ENCODE measurements at places on chromosomes 6 and 20.

DNA sequence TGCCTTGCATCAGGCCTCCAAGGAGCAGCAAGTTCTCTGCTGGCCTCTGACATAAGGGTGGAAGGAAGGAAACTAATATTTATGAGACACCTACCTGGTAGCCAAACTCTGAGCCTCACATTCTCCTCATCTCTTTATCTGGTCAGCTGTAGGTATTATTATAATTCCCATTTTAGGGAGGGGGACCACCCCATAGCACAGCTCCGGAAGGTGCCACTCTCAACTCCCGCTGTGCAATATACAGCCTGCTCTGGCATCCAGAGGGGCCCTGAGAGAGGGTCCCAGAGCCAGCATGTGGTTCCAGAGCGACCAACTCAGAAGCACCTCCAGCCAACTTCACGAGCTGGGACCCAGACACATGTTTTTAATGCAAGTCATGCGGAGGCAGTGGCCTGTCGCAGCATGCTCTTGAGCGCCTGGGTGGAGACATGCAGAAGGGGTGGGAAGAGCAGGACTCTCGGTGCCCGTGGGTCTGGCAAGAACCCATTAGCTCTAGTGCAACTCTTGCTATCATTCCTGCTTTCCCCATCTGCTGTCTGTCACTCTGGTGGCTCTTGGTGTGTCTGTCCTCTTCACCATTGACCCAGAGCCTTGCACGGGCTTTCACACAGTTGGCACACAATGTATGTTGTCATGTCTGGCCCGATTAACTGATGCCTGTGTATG lies 15.0 kb upstream of the MYMX start:
- no peak for DNase-seq

DNA sequence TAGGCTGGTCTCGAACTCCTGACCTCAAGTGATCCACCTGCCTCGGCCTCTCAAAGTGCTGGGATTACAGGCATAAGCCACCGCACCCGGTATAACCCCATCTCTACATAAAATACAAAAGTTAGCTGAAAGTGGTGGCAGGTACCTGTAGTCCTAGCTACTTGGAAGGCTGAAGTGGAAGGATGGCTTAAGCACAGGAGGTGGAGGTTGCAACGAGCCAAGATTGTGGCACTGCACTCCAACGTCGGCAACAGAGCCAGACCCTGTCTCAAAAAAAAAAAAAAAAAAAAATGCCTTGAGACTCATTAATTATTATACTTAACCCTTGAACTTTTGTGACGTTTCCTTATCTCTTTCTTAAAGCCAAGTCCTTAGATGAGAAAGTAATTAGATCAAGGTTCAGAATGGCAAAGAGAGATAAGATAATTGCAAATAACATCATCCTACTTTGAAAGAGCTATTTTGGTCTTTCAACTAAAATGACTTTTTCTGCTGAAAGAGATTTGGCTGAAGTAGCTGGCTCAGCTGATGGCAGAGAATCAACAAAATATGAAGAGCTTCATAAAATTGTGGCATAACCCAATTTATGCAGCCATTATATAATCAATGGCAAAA lies 4.7 kb upstream of the SHLD1 start:
- DNase-seq = no peak

GRCh38 chr20:4329232-4329631 lies 313.9 kb upstream of the RNF24 start:
- DNase-seq = no peak

DNA sequence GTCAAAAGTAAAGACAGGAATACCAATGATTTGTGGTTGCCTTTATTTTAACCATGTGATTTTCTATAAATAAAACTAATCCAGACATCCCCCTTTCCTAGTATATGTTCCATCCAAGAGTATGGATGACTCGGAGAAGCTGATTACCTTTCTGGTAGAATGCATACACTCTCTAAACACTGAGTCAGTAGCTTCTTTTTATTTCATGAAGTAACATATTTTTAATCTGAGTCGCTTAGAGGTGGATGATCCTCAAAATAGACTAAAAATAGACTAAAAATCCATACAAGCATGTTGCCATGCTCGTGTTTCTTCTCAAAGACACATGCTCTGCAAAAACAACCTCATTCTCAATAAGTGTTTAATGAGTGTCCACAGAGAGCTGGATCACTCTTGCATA lies 263.7 kb downstream of the COL12A1 start:
- DNase-seq = no peak

- no peak for DNase-seq
Measured at GRCh38 chr6:157119502-157120027, 203.8 kb downstream of the TMEM242 start.

DNA sequence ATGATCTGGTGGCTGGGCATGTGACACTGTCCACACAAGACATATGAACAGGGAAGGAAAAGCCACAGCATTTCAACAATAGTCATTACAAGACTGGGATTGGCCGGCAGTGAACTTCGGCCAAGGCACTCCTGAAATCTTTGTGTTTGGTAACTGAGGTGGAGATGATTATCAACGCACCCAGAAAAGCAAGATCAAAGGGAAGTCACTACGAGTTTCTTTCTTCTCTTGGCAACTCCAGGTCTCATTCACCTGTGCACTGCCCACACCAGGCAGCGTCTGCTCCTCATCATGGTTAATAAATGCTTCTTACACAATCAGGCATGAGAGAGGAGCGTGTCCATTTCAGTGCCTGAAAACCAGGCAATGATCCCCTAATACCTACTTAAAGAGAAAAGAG lies 20.5 kb upstream of the FOXC1 start:
- no peak for DNase-seq

DNA sequence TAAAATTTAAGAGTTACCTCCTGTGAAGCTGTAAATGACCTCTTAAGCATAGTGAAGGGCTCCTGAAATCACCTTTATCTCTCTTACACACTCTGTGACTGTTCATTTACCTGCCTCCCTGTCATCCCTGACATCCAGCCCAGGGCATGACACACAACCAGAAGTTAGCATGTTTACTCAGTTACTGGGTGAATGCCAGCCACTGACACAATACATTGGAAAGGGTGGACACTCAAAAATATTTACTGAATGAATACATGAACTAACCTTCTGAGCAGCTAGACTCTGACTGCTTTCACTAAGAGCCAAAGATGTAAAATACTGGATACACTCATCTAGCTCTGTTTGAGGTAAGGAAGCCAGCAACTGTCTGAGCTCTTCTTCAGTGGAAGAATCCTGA lies 25.3 kb downstream of the SERAC1 start:
- DNase-seq = no peak

GRCh38 chr20:50169329-50169823 lies 15.9 kb upstream of the PEDS1 start:
- no peak for DNase-seq

DNA sequence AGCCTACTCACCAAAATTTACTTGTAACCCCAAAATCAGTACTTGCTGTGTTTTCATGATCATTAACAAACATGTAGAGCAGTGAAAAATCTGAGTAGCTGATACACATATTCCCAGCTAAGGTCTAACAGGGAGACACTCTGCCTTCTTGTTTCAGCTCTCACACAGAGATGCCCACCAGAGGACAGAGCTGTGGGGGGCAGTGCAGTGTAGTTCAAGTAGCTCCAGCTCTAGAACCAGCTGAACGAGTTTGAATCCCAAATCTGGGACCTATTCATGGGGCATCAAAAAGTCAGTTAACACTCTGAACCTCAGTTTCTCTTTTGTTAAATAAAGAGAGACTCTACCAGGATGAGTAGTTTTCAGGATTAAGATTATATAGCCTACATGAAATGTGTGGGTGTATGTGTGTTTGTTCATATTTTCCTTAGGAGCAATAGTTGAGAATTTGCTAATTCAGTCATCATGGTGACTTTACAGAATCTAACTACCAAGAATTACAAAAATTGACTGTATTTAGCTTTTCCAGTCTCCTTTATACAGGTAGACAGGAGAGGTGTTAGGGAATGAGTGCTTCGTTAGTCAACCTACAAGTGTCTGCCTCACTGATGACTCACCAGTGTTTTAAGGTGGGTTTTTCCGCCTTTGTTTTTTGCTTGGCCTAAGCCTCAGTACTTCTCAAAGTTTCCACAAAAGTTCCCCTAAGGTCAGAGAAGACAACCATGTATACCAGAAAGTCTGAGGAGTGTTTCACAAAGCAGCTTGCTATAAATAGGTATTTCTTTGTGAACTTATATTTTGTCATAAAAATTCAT lies 164.0 kb upstream of the RUNX2 start:
- no peak for DNase-seq

DNA sequence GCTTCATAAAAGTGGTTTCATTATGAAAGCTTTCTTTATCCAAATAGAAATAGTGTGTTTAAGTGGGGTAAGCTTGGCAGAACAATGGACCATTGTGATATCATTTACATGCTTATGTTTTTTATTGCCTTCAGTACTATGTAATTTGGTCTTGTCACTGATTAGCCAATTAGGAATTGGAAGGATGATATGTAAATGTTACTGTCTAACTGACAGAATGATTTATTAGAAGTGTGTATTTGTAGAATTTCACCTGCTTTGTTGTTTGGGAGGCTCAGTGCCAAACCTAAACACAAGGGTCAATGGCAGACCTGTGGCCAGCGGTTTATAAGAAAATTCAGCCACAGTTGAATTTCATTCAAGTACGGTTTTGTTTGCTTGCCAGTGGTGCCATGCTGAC lies 39.0 kb downstream of the AIG1 start:
- no peak for DNase-seq

DNA sequence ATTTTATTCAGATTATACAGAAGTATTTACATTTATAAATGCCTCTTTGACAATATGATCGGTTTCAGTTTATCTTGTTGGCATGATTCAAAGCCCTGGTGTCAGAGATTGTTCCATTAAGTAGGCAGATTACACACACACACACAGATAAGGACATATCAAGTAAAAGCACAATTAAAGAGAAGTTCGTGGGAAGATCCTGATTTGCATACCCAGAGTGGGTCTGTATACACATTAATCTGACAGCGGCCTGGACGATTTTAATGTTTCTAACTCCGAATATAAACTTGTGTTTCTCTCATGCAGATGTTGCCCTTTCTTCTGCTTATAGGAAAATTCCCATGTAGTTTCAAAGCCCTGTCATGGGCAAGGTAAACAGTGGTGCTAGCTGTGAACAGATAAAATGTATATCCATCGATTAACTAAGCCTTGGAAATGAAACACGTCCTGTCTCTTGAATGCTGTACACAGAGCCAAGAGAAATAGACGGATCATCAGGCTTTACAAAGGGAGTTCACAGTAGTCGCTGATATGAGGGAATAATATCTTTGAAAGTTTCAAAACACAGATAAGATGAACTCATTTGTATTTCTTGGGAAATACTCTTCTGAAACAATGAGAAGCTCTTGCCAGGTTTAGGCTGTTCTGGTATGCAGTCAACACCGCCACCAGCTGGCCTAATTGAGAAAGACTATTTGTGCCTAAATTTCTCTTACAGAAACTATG lies 108.2 kb upstream of the GMDS start:
- DNase-seq = peak; percentile 20

DNA sequence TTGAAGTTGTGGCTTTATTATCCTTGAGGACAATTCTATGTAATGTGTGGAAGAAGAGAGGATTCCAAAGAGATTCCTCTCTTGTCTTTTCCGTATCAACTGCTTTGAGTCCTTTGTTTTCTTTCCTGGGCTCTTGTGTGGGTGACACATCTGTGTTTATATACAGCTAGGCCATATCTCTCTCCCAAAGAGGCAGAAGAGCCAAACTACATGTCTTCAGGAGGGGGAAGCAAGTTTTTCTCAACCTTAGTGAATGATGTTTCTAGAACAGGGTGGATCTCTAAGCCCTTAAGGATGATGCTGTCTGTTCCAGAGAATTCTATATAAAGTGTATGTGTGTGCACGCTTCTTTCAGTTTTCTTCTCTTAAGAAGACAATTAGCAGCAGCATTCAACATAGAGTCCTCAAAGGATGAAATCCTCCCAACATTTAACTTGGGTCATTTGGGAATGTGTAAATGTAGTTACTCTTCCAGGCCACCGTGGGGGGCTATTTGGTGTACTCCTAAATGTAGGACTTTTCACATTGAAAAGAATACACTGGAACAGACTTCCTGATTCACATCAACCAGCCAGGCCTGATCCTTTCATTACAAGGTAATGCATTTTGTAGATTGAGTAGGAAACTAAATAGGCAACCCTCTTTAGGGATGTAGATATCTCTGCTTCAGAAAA lies 92.8 kb upstream of the EEF1E1 start:
- DNase-seq = no peak

- DNase-seq = no peak
Measured at GRCh38 chr20:23024701-23025100, 10.4 kb upstream of the SSTR4 start.

GRCh38 chr20:12763406-12763805 lies 245.4 kb upstream of the SPTLC3 start:
- DNase-seq = no peak

- DNase-seq = no peak
Measured at GRCh38 chr6:139161169-139161568, 26.3 kb downstream of the HECA start.

DNA sequence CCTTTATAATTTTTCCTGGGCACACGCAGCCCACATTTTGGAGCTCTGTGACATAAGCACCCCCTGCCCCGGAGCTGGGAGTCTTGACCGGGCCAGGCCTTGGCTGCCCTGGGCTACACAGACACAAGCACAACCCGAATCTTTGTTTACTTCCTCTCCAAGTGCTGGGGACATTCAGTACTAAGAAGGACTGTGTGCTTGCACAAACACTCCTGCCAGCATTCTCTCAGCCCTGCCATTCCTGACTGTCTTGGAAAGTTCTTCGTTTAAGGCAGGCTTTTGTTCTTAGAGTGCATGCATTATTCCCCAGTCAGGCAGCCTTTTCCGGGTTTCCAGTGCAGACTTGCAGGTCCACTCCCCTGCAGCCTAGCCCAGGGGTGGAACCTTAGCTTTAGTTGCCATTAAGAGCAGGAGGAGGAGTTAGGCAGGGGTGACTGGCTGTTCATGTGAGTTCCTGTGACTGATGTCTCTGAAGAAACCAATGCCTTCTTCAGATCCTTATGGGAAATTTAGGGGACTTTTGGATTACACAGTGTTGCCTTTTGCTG lies 28.6 kb downstream of the FOXO3 start:
- no peak for DNase-seq

- DNase-seq = no peak
Measured at GRCh38 chr20:2762578-2763131, 37.8 kb downstream of the CPXM1 start.

DNA sequence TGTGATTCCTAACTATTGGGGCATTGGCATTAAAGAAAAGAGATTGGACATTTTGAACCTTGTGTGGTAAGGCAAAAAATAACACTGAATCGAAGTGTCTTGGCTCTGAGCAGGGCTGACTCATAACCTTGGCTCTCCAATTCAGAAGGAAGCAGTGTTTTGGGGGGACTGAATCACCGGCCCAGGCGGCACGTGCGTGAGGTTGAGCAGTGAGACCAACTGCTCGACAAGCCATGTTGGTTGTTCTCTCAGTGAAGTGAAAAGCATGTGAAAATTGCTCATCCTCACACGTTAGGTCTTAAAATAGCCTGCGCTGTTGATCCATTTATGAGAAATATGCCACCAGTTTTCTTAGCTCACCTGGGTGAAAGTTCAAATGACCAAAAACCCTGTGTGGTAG lies 137.8 kb upstream of the SPACA1 start:
- no peak for DNase-seq

GRCh38 chr20:50055524-50056083 lies 57.3 kb downstream of the UBE2V1 start:
- no peak for DNase-seq

GRCh38 chr20:59120919-59121318 lies 42.7 kb upstream of the ZNF831 start:
- no peak for DNase-seq

GRCh38 chr6:21740376-21741124 lies 147.0 kb downstream of the SOX4 start:
- DNase-seq = no peak

Data from HL-60 (cell line).